Keratinocyte (primary cell): ENCODE measurements at places on chromosomes 16 and 17. TPM values are rescaled to one million over a fixed set of nuclear protein-coding genes. Genes with fewer than 3 reads are reported as not detected.

MFSD6L gene
- polyA plus RNA-seq, result not detected in 3 replicates

PHKG2 gene
- polyA plus RNA-seq, result 28.9 to 40.6 TPM (median 31.8 TPM) in 3 replicates

CCDC92B gene
- 0.01 TPM in 1 of 3 replicates, not detected in the others for polyA plus RNA-seq

ABCA6 gene
- 0.07 to 0.35 TPM (median 0.14 TPM) in 3 replicates for polyA plus RNA-seq

KLHL11 gene
- polyA plus RNA-seq, result 4.7 to 6.7 TPM (median 5.2 TPM) in 3 replicates

OSGIN1 gene
- 2.1 to 2.3 TPM (median 2.2 TPM) in 3 replicates for polyA plus RNA-seq

DERL2 gene
- 57.8 to 83.6 TPM (median 64.8 TPM) in 3 replicates for polyA plus RNA-seq

BLMH gene
- polyA plus RNA-seq, result 1.7 to 4.2 TPM (median 3.5 TPM) in 3 replicates

TP53TG3 gene
- polyA plus RNA-seq, result not detected in 3 replicates

HOXB6 gene
- polyA plus RNA-seq, result 0.62 to 0.77 TPM (median 0.68 TPM) in 3 replicates

KRT12 gene
- polyA plus RNA-seq, result not detected in 3 replicates

OMG gene
- polyA plus RNA-seq, result not detected in 3 replicates

OR1D2 gene
- polyA plus RNA-seq, result not detected in 3 replicates

IGFALS gene
- polyA plus RNA-seq, result not detected in 3 replicates

TNFRSF17 gene
- polyA plus RNA-seq, result 0.13 TPM in 1 of 3 replicates, not detected in the others

CARHSP1 gene
- polyA plus RNA-seq, result 61.9 to 90.8 TPM (median 88.4 TPM) in 3 replicates
